ENCODE measurements at places on chromosomes 7 and 10. TPM values are rescaled to one million over a fixed set of nuclear protein-coding genes. Genes with fewer than 3 reads are reported as not detected.

- DNase-seq = no peak
These were observed 127.5 kb downstream of the CRPPA start for GRCh38 chr7:16293669-16294425.

GRCh38 chr7:106022193-106022821, 59.2 kb downstream of the CDHR3 start:
- no peak for DNase-seq

GRCh38 chr10:31990937-31991336, 62.3 kb upstream of the ARHGAP12 start:
- no peak for DNase-seq

DNA sequence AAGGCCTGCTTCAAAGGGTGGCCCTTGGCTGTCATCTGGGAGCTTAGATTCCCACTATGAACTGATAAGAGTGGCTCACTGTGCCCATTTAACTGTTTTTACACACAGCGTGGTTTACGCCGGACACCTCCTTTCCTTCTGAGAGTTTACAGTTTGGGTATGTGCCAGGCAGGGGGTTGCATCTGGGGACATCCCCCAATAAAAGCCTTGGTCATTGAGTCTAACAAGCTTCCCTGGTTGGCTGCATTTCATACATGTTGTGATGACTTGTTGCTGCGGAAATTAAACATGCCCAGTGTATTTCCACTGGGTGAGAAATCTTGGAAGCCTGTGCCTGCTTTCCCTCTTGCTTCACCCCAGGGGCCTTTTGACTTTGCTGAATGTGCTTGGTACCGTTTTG, 264.1 kb upstream of the NPY start:
- DNase-seq = no peak

The THNSL1 gene
- 1.4 TPM for total RNA-seq

The PRSS37 gene
- total RNA-seq = not detected

The HTR5A gene
- total RNA-seq = not detected

The CYP3A7 gene
- total RNA-seq = not detected

GRCh38 chr7:116570306-116570705, 45.5 kb downstream of the CAV1 start:
- peak; percentile 11 for DNase-seq

The BLNK gene
- not detected for total RNA-seq

DNA sequence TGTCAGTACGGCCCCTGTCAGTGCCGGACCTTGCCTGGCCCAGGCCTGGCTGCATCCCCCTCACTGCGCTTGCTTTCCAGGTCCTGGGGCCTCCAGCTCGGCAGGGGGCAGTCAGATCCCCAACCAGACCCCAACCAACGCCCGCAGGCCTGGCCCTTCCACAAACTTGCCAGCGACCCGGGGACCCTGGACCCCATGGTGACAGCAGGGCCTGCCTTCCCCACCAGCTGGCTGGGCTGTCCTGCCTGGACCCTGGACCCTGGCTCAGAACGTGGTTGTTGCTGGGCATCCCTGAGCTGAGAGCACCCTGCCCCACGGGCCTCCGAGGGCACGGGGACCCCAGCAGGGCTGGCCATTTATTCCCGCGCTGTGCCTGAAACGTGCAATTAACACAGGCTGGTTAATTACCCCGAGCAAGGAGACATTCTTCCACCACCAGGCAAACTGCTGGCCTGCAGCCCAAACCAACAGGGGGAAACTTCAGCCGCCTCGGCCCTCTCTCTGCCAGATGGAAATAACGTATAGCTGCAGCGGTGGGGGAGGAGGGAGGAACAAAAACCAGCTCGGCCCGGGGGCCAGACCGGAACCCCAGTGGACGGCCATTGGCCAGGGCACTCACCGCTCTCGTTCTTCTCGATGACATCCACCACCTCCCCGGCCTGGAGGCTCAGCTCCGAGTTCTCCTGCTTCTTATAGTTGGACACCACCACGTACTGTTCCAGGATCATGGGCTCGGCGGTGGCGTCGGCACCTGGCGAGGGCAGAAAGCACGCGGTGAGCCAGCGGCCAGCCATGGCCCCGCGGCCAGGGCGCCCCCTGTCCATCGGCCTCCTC, 167.1 kb downstream of the NEURL1 start:
- peak; percentile 62 for DNase-seq

The SLC18A3 gene
- not detected for total RNA-seq
